NCI-H2081 (cell line): ENCODE measurements at places on chromosomes 12 and 14.

GRCh38 chr12:43882578-43883178, 46.8 kb downstream of the TMEM117 start:
- peak; percentile 53 for DNase-seq

- no peak for DNase-seq
Observed at GRCh38 chr14:87013583-87013982, 979.4 kb downstream of the GALC start.

- DNase-seq: no peak
Observed at GRCh38 chr14:79437951-79438350, 773.4 kb downstream of the DIO2 start.

DNA sequence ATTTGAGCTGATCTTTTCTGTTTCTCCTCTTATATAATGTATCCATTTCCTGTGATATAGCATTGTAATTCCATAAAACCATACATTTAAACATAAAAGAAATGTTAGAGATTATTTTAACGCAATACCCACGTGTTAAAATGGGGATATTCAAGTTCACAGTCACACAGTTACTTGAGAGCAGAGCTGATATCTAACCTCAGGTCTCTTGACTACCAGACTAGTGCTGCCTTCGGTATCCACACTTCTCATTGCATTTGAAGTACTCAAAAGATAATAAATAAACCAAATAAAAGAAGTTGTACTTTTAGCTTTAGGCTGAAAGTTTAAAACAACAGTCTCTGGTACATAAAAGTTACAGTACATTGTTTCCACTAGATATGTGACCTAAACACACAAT, 2.9 kb downstream of the CLECL1 start:
- no peak for DNase-seq

GRCh38 chr12:89662623-89663022, 46.0 kb downstream of the ATP2B1 start:
- no peak for DNase-seq

- no peak for DNase-seq
Observed at GRCh38 chr12:129614221-129614885, 289.5 kb downstream of the TMEM132D start.

- DNase-seq: peak; percentile 80
Observed at GRCh38 chr12:130747867-130748740, 32.0 kb upstream of the RIMBP2 start.

- DNase-seq: no peak
Observed at GRCh38 chr12:22230280-22230794, 104.2 kb downstream of the ST8SIA1 start.
